ENCODE measurements at places on chromosomes 7 and 10.

GRCh38 chr10:45627412-45628048 is 45.0 kb downstream of the ZFAND4 start:
- no peak for DNase-seq

GRCh38 chr7:45239486-45239885 is 81.9 kb downstream of the RAMP3 start:
- DNase-seq: no peak

GRCh38 chr7:68875857-68876256 is 722.4 kb upstream of the AUTS2 start:
- no peak for DNase-seq

GRCh38 chr7:134852625-134853024 is 73.2 kb downstream of the CALD1 start:
- no peak for DNase-seq

- DNase-seq: no peak
Measured at GRCh38 chr10:78328592-78329404, 295.1 kb downstream of the RPS24 start.

- DNase-seq: no peak
Measured at GRCh38 chr7:83640240-83640639, 8.7 kb downstream of the SEMA3E start.

GRCh38 chr10:73874267-73875138 is at the start of gene CAMK2G:
CAMK2G (minus strand) TSS chr10:73874555; CDS start chr10:73874461, 94 bp downstream.
- DNase-seq: peak; percentile 63

GRCh38 chr10:17113889-17114540 is 15.6 kb downstream of the CUBN start:
- DNase-seq: no peak

DNA sequence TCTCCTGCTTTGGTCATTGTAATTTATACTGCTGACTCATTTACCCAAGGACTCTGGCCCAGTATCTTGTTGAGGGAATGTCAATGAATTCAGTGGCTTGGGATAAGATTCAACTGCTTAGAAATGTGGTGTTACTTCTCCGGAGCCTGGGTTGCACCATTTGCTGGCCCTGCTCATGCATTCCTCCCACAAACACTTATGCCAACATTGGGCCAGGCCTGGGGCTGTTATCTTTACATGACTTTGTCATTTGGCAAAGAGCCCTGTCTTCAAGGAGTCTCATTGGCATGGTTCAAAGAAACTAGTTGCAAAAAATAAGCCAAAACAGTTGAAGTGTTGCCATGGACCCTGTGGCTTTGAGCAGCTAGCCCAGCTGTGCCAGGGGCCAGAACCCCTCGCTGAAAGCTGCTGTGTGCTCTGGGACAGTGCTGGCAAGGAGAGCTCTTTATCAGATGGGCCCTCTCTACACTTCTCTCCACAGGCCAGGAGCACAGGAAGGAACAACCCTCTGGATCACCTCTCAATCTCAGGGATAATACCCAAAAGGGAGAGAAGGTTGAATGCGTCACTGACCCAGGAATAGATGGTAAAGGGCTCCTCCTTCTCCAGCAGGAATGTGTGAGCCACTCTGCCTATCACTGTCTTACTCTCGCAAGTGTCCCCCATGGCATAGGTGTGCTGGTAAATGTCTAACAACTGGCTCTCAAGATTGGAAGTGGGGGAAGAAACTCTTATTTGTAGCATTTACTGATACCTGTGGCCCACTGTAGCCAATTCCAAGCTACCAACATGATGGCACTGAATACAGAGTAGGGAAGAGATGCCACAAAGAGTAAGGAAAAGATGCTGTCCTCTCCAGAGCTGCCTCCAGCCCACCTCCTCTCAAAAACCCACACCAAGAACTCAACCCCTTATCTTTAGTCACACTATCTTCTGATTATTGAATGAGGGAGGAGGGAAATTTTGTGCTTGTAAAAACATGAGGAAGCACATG is 23.5 kb upstream of the PDE1C start:
- no peak for DNase-seq

DNA sequence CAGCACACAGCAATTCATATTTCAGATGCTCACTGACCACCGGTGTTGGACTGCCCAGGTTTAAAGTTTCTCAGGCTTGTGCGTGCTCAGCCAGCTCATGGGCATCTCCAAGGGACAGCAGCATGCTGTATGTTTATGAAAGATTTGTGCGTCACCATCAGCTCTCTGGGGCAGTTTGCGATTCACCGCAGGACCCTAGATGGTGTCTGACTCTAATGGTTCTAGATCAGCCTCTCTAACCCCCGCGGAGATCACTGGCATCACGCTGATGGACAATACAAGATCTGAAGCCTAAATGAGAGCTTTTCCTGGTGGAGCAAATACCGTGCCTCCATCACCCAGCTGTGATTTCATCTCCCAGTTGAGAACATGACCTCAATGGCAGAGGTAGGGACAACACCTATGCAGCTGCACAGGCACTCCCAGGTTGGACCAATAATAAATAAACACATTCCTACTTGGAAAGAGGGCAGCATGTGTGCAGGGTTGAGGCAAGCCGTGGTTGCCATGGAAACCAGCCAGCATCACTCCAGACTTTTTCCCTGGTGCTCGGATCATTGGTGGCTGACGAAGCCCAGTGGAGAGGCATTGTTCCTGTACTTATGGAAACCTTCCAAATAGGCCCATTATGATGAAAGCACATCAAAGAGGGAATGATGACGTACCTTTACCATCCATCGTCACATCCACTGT is 253.6 kb downstream of the KCNMA1 start:
- DNase-seq: peak; percentile 62

DNA sequence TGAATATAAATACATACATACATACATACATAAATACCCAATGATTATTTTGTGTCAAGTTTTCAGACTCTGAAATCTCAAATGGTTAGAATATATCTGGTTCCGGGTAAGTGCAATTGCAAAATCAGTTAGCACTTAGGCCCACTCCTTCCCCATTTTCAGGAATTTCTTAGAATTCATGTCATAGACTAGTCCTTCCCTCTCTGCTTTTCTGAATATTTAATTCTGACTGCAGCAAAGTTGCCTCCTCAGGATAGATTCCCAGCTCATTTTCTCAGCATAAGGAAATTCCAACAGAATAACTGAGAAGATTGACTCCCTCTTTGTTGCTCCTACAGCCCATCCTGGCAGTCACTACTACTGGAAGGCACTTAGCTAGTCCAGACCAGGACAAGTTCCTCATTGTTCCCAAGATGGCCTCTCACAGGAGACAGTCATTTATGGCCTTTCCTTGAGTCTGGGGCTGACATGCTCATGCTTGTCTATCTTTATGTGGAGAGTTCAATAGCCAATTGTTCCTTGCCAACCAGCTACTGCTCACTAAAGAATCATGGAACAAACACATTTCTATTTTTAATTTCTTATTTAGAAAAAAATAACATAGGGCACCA is 142.9 kb upstream of the ITGB1 start:
- no peak for DNase-seq

DNA sequence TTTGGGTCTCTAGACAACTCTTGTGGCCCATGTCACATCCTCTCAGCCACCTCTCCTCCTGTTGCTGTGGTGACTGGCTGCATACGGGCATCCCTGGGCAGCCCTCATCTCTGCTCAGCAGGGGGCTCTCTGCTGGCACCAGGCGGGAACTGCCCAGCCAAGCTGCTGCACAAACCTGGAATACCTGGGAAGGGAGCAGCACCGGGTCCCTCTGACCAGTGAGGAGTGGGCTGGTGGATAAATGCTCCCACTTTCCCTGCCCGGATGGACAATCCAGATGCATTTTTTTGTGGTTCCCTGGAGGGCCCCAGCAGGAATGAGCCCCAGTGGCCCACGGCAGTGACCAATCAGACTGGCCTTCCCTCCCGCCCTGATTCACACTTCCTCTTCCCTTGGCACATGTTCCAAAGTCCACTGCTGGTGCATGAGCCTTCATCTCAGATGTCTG is 21.9 kb downstream of the GRID1 start:
- no peak for DNase-seq

DNA sequence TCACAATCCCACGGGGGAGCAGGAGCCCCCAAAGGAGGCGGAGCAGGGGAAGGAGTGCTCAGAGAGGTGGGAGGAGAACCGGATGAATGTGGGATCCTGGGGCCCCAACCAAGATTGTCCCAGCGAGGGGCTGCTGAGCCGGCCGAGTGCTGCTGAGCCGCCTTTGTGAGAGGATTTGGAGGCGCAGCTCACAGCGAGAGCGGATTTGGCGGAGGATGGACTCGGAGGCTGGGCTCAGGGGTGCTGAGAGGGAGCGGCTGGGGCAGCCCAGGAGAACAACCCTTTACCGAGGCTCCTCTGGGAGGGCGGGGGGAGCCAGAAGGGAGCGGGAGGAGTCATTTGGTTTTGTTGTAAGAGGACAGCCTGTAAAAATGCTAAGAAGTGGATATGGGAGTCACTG is 23.0 kb downstream of the GHRHR start:
- DNase-seq: no peak

DNA sequence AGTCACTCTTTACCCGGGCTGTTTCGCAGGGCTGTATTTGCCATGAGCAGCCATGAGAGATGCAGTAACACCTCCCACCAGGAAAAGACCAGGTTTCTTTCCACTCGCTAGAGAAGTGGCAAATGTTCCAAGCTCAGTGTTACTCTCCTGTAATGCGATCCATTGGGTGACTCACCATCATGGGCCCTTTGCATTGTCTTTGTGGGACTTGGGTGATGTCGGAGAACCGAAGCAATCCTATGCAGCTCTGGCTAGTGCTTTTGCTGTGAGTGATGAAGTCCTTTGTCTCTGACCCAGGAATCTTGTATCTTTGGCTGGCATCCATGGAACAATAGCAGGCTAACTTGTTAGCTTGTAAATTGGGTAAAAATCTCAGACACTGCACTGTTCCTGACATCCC is 40.0 kb downstream of the GHRHR start:
- DNase-seq: no peak

DNA sequence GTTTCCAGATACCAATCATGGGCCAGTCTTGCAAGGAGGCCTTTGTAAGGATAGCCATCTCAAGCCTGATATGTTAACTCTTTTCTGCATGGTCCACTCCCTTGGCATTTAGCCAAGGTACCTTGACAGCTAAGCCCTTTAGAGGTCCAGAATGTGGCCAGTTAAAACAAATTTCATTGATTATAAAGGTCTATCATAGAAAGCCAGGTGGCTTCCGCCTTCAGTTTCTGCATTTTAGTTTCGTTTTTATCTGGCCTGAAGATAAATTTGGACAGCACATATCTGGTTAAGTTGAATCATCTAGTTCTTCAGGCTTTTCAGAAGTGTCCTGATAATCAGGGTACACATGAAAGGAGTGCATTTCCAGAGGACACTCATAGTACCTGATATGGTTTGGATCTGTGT is 30.7 kb downstream of the ANKIB1 start:
- DNase-seq: no peak

DNA sequence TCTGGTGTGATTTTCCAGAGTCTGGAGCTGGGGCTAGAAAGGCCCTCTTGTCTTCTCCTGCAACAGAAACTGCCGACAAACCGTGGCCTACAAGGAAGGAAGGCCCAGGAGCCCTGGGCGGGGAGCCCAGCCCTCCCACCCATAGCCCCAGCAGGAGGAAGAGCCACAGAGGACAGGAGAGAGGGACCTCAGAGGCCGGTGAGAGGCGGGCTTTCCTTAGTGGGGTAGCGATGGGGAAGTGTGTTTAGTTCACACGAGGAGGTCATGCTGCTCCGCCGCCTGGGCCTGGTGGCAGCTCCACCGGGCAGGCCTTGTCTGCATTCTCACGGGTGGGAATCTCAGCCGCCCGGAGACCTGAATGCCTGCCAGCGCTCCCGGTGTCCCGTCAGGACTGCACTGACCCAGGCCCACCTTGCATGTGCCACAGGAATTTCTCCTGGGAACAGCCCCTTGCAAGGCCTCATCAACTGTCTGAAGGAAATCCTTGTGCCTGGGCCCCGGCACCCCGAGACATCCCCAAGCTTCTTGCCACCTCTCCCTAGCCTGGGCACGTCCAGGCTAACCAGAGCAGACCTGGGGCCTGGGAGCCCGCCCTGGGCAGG is 50.9 kb downstream of the ZNF467 start:
- DNase-seq: no peak

- no peak for DNase-seq
Measured at GRCh38 chr7:5635461-5636445, 145.7 kb downstream of the RNF216 start.

DNA sequence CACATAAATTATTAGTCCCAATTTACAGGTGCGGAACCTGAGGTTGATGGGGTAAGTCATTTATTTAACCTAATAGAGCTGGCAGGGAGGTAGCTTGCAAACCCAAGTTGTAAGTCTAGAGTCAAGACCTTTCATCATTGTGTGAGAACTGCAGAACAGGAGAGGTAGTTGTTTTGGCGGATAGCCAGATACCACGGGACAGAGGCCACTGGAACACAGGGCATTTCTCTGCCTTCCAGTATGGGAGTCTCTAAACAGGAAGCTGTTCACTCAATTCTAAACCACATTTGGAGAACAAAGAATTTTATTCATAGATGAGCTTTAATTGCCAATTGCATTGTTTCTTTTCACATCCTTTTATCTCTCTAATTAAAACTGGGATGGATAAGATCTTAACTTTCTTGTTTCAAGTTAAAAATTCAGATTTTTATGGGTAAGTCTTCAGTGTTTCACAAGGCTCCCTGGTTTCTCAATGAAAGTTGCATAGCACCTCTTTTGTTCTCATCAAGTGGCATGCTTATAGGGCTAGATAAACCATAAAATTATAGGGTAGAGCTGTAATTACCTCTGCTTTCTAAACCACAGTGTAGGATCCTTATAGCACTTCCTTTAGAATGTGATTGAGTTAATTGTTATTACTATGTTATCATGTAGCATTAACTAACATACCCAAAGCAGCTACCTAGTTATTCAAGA is 489.0 kb downstream of the GATA3 start:
- DNase-seq: no peak

DNA sequence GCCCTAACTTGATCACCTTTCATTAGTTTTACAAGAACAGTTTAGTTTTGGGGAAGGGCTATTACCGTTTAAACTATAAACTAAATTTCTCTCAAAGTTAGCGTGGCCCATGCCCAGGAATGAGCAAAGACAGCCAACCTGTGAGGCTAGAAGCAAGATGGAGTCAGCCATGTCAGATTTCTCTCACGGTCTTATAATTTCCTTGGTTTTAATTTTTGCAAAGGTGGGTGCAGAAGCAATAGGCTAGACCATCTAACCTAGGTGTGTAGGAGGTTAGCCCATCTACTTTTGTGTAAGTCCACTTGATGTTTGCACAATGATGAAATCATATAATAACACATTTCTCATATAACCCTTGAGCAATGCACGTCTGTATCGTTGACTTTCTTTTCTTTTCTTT is 8.9 kb downstream of the CCL24 start:
- DNase-seq: no peak

GRCh38 chr7:157411580-157411979 is 74.8 kb downstream of the DNAJB6 start:
- DNase-seq: no peak

DNA sequence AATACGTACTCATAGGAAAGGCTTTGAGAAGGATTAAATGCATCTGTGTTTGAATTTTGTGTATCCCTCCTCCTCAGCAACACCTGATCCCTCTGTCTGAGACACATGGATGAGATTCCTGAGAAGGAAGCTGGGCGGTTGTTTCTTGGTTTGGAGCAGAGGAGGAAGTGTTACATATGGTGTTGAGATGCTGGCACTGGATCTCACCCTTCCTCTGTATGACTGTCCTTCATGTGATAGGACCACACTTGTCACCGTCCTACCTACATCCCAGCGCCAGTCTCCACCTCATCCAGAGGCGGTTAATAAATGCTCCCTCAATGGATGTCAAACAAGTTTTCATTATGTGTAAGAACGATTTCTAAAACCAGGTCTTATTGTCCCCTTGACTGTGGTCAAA is 49.4 kb upstream of the KLF6 start:
- no peak for DNase-seq
